ENCODE measurements at places on chromosomes 12 and 14.

- no peak for DNase-seq
Measured at GRCh38 chr14:91261115-91261514, 16.6 kb upstream of the GPR68 start.

DNA sequence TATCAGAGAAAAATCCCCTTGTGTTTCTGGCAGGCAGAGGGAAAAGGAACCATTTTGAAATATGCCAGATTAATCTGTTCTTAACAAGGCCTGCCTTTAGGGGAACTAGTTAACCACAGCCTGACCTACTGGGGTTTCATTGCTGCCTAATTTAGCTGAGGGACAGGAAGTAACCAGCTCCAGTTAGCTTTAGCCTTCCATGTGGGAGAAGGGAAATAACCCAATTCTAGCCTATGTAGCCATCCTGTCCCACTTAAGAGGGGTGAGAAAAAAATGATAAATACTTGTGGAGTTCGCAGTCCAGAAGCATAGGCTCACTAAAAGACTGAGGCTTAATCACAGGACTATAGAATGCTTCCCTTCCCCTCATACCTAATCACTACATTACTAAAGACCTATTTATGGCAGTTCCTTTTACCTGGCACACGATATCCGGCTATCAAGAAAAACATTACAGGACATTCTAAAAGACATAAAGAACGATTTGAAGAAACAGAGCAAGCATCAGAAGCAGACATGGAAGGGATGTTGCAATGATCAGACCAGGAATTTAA, 22.8 kb downstream of the COX8C start:
- DNase-seq = no peak

GRCh38 chr12:42698213-42698612, 108.7 kb upstream of the PRICKLE1 start:
- DNase-seq = no peak

GRCh38 chr12:3437986-3438385, 53.0 kb upstream of the PRMT8 start:
- no peak for DNase-seq

- no peak for DNase-seq
Measured at GRCh38 chr12:124484526-124484953, 82.9 kb downstream of the NCOR2 start.
